ENCODE measurements at places on chromosomes 4 and X.

DNA sequence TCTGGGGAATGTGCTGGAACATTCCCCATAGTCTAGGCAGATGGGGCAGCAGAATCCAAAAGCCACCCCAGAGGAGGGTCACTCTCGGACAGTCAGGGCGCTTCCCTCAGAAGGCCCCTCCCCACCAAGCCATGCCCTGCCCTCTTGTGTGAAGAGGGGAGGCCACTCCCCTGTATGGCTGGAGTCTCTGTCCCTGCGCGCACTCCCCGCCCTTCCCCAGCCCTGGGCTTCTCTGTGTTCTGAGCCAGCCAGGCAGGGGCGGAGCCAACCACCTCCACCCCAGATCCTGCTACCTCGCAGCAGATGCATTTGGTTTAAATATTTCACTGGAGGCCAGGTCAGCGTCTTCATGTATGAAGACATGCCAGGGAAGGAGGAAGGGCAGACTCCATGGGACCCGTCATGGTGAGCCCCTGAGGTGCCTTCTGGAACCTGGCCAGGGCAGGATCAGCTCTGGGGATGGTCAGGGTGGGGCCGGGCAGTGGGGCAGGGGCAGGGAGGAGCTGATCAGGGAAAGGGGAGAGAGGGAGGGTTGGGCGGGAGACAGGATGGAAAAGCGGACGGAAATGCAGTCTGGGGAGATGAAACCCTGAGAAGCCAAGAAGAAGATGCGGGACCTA, 107.3 kb downstream of the ADRA2C start:
- DNase-seq = no peak

- peak; percentile 45 for DNase-seq
Measured at GRCh38 chr4:152206646-152207377, 329.1 kb downstream of the FBXW7 start.

DNA sequence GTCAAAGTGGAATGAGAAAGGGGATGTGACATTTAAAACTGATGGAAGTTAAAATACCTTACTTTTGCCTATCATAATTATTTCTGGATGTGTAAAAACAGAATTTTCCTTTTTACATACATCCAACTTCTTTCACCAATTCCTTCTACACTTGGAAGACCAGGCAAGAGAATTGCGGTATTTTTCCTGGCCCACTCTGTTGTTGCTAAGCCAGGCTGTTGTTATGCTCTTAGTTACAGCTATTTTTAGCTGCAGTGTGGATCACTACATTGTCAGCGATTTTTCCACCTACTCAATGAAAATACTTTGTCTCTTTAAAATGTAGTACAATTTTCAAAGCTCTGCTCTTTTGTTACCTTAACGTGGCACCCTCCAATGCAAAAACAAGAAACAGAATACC, 43.4 kb downstream of the NKX6-1 start:
- DNase-seq = no peak

GRCh38 chrX:84453351-84454246, 48.7 kb downstream of the HDX start:
- no peak for DNase-seq

GRCh38 chrX:143757887-143758286, 37.3 kb upstream of the SPANXN2 start:
- DNase-seq = no peak

- DNase-seq = no peak
Measured at GRCh38 chr4:29199485-29199884, 1520.7 kb upstream of the PCDH7 start.

- DNase-seq = no peak
Measured at GRCh38 chr4:21792736-21793135, 155.8 kb downstream of the KCNIP4 start.

DNA sequence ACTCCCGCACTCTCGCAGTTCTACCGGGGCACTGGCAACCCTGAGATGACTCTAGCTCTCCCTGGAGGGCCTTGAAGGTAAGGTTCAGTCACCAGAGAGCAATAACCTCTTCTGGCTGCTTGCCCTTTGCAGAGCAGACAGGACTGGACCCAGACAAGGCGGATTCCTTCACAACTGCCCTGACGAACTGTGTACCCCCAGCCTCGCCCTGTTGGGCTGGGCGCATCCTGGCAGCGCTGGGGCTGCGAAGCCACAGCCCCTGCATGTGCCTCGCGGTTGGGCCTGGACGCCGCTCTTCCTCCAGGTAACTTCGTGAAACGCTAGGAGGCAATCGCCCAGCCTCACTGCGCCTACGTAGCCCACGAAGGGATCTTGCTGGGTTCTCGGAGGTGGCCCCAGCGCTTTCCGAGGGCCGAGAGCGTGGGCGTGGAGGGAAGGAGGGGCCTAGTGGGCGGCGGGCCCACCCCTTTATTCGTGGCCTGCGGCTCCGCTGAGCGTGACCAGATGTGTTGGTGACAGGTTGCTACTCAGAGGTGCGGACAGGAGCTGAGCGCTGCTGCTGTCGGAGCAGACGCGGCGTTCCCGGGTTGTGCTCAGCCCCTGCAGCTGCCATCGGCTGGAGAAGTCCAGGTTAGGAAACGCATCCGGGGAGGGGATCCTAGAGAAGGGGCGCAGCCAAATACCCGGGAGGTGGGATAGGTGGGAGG, 1.9 kb upstream of the MAMLD1 start:
- DNase-seq = peak; percentile 51

- no peak for DNase-seq
Measured at GRCh38 chr4:34194585-34194984, 2049.7 kb downstream of the ARAP2 start.

GRCh38 chrX:10828036-10828435, 207.7 kb upstream of the MID1 start:
- DNase-seq = no peak

DNA sequence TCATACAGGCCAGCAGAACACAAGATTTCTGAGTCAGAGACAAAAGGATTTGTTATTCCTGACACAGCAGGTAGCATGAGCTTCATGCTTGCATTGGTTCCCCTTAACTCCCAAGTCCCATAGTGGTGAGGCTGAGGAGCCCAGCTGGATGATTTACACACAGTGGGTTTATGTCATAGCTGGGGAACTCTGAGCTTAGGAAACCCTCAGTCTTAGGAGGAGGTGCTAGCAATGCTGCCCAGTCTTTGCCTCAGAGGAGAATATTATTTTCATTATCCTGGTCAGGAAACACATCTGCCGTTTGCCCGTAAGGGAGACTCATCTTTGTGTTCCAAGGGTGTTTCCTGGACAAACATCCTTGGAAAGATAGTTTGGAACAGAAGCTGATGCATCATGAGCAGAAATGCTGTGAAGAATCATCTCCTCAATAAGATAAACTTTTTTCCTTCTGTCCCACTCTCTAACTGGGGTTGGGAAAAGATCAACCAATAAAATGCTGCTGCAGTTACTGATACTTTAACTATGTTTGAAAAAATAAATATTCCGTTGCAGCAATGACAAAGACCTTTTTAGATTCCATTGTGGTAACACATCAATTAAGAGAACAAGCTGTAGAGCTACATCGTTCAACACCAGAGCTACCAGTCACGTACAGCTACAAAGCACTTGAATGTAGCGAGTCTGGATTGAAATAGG, 146.8 kb downstream of the DCLK2 start:
- DNase-seq = peak; percentile 57

GRCh38 chrX:103739421-103739820, 28.7 kb downstream of the TMEM31 start:
- no peak for DNase-seq

GRCh38 chr4:57985161-57985560, 875.0 kb upstream of the IGFBP7 start:
- no peak for DNase-seq

GRCh38 chrX:16618422-16618821, 31.5 kb upstream of the S100G start:
- no peak for DNase-seq

- peak; percentile 97 for DNase-seq
Measured at GRCh38 chr4:2800691-2801596, 8.1 kb downstream of the SH3BP2 start.

DNA sequence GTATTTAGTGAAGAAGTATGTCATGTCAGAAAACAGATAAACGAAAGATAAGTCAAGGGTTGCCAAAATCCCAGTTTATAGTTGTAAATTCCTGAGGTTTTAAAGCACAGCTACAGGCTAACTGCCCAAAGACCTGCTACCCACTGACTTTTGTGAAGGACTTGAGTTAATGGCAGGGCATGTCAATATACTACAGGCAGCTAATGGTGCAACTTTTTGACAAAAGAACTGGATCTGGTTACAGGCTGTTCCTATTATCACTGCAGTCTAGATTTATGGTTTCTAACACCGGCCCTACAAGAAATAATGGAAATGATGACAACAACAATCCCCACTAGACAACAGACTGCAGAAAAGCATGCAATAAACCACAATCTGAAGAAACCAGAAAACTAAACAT, 6.4 kb downstream of the SCML2 start:
- DNase-seq = no peak

GRCh38 chr4:184168406-184169019, 49.2 kb downstream of the ENPP6 start:
- peak; percentile 90 for DNase-seq

GRCh38 chr4:18369561-18369960, 348.0 kb upstream of the LCORL start:
- no peak for DNase-seq

- no peak for DNase-seq
Measured at GRCh38 chr4:52892880-52893279, 30.8 kb downstream of the RASL11B start.

GRCh38 chr4:26717332-26717731, 133.4 kb downstream of the TBC1D19 start:
- DNase-seq = peak; percentile 32

DNA sequence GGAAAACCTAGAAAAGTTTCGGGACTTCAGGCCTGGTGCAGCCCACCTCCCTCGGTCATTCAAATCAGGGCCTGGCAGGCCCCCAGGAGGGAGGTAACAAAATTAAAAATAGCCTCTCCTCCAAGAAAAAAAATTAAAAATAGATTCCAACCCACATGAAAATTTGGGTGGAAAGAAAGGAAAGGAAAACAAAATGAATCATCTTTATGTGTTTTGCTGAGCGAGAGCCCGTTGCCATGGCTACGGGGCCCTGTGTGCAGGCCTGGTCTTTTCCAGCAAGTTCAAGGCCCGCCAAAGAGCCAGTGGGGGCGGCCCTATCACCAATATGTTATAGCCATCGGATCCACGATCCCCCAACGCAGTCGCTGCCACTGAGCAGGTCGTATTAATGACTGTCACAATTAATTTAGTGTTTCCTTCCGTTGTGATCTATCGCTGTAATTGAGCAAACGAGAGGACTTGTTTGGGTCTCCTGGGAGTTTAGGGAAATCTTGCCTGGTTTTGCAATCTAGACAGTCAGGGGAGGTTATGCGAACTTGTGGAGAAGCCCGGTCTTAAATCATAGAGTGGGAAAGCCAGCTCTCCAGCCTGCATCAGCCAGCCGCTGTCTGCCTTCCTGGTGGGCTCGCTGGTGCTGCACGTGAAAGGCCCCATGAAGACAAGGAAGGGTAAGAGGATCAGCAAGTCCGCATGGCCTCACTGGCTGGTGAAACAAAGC, 452.4 kb downstream of the BCOR start:
- peak; percentile 44 for DNase-seq

DNA sequence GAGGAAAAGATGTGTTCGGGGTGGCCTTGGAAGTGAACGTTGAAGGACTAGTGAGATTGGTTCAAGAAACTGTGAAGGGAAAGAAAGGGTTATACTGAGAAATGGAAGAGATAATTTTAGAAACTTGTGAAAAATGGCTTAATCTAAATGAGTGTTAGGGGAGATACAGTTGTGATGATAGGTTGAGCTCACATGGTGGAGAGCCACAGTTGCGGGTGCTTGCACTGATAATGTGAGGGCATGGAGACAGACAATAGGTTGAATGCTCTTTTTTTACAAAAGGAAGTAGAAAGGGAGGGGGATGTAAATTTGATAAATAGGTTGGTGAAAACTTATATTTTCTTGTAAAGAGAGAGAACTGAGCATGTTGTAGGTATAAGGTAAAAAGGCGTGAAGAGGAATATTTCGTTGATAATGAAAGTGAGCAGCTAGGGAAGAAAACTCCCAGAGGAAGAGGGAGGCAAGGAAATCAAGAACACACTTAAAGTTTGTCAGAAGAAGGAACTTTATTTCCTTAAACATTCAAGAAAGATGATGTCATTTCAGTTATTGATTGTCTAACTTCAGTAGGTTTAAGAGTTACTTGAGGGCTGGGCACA, 8.2 kb downstream of the AREG start:
- DNase-seq = no peak

- no peak for DNase-seq
Measured at GRCh38 chr4:122783301-122784215, 43.1 kb upstream of the FGF2 start.

- no peak for DNase-seq
Measured at GRCh38 chr4:8472689-8473197, 32.2 kb downstream of the TRMT44 start.

- no peak for DNase-seq
Measured at GRCh38 chr4:122776916-122777315, 44.4 kb downstream of the BBS12 start.

- DNase-seq = peak; percentile 40
Measured at GRCh38 chrX:68183612-68184214, 249.6 kb downstream of the OPHN1 start.

All from suppressor macrophage treated with lipopolysaccharide for 1 hour (primary cell).